Left hindlimb (tissue), 1 donor: ENCODE measurements at places on chromosomes 3 and 15.

- no peak for DNase-seq
These were observed 812.6 kb downstream of the MCTP2 start for GRCh38 chr15:95043933-95044313.

DNA sequence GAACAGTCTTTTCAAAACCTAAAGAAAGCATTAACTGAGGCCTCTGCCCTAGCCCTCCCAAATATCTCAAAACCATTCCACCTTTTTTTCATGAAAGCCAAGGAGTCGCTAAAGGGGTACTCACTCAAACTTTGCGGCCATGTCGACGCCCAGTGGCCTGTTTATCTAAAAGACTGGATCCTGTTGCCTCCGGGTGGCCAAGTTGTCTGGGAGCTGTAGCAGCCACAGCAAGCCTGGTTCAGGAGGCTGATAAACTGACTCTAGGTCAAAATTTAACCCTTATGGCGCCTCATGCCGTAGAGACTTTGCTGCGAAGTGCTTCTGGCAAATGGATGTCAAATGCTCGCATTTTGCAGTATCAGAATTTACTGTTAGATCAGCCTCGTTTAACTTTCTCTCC, 39.5 kb downstream of the ZBTB11 start:
- no peak for DNase-seq

DNA sequence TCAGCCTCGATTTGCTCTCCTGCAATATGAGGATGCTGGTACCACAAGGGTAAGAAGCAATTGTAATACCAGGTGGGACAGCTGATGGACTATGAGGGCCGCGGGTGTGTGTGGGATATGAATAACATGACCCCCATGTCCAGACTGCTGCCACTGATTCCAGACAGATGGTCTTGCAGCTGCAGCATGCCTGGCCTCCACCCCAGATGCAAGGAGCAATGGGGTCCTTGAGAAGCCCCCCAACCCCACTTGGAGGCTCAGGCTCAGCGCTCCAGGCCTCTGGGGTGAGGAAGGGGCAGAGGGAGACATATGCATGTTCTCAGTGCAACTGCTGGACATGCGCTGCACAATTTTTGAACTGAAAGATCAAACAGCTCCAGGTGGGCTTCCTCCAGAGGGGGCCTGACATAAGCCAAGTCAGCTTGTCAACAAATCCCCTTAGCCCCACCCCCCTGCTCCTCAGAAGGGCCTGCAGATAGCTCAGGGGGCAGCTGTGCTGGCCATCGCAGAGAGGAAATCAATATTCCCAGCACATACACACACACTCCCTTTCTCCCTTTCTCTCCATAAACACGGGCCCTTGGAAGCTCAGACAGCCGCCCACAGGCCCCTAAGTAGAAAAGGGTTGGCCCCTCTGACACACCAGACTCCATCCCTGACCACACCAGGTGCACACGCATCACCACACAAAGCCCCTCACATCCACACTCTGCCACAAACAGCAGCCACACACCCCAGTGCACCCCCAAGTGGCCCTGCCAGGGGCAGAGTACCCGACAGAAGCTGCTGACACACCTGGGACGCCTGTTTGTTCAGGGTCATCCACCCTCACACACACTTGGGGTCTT, 107.0 kb downstream of the IQSEC1 start:
- DNase-seq, result no peak

- DNase-seq, result no peak
These were observed 16.3 kb upstream of the ATP13A3 start for GRCh38 chr3:194503081-194503531.

- no peak for DNase-seq
These were observed 22.1 kb upstream of the SCAANT1 start for GRCh38 chr3:63934041-63934866.

- no peak for DNase-seq
These were observed 45.1 kb upstream of the RSL24D1 start for GRCh38 chr15:55241891-55242290.

DNA sequence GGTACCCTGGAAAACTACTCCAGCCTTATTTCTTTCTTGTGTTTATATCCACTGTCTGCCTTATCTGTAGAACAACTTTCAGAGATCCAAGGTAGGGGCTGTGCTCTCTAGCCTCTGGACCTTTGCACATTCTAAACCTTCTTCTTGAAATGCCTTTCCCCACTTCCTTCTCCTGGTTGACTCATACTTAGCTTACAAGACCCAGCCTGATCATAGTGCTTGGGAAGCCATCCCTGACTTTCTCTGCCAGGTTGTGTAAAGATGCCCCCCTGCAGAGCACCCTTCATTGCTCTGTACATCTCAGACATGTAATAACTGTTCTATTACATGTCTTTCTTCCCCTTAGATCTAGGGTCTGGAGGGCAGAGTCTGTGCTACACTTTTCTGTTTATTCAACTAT, 50.1 kb downstream of the PPM1L start:
- no peak for DNase-seq

DNA sequence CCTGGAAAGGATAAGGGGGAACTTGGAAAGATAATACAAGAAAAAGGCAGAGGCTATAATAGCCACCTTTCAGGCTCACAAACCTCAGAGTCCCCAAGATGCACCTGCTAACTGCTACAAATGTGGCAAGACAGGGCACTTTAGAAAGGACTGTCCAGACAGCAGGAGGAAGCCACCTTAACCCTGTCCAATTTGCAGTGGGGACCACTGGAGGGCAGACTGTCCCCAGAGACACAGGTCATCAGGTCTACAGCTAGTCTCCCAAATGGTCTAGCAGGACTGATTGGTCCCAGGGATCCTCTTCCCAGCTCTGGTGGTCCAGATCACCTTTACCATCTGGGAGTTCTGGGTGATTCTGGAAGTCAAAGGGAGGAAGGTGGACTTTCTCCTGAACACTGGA, 882.5 kb upstream of the GBE1 start:
- DNase-seq, result no peak

DNA sequence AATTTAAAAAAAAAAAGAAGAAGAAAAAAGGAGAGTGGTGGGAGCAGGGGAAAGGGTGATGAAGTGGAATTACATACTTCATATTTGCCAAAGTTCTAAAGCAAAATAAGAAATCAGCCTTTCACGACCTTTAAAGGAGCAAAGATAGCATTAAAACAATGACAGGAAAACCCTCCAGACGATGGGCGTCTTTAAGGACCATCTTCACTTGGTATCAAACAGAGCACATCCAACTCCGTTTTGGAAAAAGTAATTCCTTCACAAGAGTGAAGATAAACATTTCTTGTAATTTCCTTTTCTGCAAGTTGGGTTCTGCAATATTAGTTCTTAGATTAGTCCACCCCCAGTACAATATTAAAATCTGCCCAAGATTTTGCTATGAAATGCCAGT, 32.8 kb downstream of the FRMD4B start:
- no peak for DNase-seq

DNA sequence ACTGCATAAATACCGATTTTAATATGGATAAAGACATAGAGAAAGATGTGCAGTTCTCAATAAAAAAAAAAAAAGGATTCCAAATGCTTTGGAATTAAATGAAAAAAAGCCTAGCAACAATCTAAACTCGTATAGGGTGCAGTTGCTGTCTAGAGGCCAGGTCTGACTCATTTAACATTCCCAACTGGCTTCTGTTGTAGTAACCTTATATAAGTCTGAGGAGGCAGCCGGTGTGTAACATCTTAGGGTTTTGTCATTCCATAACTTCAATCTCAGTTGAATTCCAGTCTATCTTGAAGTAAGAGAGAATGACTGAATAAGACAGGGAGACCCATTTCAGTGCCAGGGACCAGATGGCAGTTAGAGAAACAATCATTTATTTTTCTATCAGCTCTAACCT, 6.5 kb downstream of the PDCD10 start:
- no peak for DNase-seq

DNA sequence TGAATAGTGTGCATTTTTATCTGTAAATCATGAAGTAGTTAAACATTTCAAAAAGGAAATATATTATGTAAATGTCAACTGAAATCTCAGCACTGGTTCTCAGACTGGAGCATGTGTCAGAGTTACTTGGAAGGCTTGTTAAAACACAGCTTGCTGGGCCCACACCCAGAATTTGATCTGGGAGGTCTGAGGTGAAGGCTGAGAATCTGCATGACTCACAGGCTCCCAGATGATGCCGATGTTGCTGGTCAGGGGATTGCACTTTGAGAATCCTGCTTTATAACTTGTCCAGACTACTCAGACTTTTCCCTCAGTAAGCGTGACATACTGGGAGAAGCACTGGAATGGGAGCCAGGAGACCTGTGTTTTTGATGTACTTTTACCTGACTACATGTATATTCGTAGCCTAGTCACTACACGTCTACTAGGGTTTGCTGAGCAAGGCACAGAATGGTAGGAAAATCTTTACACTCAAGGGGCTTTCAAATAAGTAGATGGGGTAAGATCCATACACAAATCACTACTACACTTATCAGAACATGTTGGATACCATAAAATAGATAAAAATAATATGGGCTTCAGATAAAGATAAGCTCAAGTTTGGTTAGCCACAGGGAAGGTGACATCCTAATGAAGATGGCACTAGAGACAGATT, 77.1 kb upstream of the MEX3B start:
- DNase-seq, result no peak

- DNase-seq, result no peak
These were observed 500.5 kb downstream of the TBL1XR1 start for GRCh38 chr3:176696816-176697215.

GRCh38 chr15:71393383-71393782, 278.1 kb downstream of the THSD4 start:
- DNase-seq, result no peak

- peak; percentile 48 for DNase-seq
These were observed 18.8 kb upstream of the SSUH2 start for GRCh38 chr3:8663177-8664061.

DNA sequence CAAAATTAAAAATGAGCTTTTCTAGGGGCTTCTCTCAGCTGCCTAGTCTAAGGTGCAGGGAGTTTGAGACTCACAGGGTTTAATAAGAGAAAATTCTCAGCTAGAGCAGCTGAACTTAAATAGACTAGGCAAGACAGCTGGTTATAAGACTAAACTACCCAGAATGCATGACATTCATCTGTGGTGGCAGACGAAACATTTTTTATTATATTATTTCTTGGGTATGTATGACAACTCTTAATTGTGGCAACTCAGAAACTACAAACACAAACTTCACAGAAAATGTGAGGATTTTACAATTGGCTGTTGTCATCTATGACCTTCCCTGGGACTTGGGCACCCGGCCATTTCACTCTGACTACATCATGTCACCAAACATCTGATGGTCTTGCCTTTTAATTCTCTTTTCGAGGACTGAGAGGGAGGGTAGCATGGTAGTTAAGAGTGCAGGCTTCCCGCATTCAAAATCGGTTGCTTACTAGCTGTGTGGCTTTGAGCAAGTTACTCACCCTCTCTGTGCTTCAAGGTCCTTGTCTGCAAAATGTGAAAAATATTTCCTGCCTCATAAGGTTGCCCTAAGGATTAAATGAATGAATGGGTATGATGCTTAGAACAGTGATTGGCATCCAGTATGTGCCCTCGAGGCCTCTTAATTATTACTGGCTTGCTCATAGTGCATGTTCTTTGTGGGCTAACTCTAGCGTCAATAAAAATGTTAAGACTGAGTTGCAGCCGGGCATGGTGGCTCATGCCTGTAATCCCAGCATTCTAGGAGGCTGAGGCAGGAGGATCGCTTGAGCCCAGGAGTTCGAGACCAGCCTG, 984 bp downstream of the CCR5 start:
- no peak for DNase-seq

GRCh38 chr3:78871048-78871447, 896.8 kb downstream of the ROBO1 start:
- DNase-seq, result no peak

- no peak for DNase-seq
These were observed 21.9 kb downstream of the DAPK2 start for GRCh38 chr15:64024172-64025050.

DNA sequence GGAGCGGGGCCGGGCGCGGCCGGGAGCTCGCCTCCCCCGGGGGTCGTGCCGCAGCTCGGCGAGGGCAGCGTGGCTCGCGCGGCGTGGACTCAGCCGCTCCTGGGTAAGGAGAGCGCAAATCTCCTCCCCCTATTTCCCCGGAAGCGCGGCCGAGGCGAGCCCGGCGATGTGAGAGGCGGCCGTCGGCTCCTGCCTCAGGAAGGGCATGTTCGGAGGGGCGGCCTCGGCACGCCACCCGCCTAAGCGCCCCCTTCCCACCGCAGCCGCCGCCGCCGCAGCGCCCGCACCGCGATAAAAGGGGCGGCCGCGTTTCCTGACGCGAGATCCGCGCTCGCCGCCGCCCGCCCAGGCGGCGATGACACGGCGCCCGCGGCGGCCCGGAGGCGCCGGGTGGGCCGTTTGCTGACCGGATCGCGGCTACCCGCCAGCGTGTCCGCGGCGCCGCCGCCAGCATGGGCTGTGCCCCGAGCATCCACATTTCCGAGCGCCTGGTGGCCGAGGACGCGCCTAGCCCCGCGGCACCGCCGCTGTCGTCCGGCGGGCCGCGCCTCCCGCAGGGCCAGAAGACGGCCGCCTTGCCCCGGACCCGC, at the start of gene PDE8A:
Gene PDE8A (plus strand): TSS at position 146 of the 590 bp plus-strand sequence. CDS start 307 bp downstream, at position 453.
- DNase-seq, result no peak

GRCh38 chr3:194624956-194625355, 8.3 kb downstream of the TMEM44 start:
- DNase-seq, result no peak

GRCh38 chr15:52115598-52116427, 3.2 kb upstream of the BCL2L10 start:
- DNase-seq, result no peak

GRCh38 chr3:98333989-98334606, 19.6 kb upstream of the OR5K4 start:
- DNase-seq, result no peak

DNA sequence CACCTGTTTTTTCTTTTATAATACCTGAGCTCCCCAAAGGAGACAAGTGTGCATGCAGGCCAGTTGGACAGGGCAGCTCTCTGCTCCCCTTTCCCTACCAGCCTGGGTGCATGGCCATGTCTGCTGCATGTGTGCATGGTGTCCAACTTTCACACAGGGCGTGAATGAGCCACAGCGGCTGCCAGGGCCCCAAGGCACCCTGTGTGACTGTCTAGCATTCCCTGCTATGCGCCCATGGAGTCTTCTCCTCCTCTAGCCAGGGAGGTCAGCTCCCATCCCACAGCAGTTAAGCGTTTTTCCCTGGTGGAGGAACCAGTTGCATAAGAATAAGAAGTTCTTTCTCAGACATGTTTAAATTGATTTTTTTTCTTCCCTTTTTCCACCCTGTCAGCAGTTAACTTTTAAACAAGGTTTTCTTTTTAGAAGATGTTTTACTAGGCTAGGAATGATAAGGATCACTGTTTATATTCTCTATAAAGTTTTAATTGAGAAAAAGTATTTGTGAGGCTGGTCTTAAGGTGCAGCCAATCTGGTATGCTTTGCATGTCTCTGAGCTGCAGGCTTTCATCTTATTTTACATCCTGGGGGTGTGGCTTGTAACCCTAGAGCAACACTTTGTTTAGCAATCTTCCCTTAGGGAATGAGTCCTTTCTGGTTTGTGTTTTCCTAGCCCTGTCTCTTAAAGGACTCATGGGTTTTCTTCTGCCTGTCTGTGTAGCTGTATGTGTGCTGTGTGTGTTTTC, 20.5 kb upstream of the OR5H1 start:
- no peak for DNase-seq
